ENCODE measurements at places on chromosomes 1 and 21.
A peak's percentile ranks its signal among the peaks of the same experiment; 100 is the strongest.

- no peak for DNase-seq
Observed at GRCh38 chr1:232372841-232373440, 257.0 kb downstream of the SIPA1L2 start.

DNA sequence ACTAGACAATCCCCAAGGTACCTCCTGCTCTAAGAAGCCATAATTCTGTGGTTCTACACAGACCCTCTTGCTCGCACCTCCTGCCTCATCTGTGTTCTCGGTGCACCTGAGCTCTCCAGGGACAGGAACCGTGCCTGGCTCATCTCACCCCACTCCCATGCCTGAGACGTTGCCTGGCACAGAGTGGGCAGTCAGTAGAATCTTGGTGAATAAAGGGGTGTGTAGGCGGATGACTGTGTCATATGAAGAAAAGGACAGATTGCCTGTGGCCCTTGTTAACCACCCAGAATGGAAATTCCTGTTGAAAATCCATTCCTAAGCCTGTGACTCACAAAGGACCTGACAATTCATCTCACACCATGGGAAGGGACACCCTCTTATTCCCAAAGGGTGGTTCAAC is 92.9 kb downstream of the KCNN3 start:
- no peak for DNase-seq

DNA sequence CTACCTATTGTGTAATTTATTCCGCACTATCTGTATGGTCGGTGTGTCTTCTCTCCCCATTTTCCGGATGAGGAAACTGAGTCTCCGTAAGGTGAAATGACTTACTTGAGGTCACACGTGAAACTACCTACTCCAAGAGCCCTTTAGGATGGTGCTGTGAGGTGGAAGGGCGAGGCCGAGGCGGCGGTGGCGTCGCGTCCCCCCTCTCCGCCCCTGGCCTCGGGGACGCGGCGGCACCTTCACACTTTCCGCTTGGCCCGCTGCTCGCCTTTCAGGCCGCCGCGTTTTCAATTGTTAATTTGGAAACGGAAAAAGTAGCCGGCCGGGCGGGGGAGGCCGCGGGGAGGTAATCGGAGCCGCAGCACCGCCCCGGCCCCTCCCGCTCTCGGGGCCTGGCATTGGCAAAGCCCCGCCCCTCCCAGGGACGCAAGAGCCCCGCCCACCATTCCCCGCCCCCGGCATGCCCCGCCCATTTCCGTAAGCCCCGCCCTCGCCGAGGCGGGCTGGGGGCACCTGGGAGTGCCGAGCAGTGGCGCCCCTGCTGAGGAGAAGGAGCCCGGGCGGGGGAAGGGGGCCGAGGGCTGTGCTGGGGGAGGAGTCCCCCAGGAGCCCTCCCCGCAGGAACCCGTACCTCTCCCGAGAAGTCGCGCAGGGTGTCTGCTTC is 18.6 kb downstream of the KCNQ4 start:
- peak; percentile 85 for DNase-seq

- no peak for DNase-seq
Observed at GRCh38 chr1:56639211-56639610, 5.9 kb upstream of the PRKAA2 start.

DNA sequence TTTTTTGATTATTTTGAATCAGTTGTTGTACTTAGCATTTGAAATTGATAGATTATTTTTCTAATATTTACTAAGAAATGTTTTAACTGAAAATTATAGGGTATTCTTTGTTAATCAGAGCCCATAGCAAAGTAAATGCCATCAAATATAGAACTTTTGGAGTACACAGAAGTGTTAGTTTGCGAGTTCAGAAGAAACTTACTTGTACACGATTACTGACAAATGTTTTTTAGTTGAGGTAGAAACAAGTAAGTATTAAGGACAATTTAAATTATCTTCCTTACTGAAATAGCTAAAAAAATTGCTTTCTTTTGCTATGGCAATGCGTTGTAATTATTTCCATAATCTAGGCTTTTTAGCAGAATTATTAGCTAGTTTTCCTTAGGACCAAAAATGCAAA is 692.2 kb downstream of the USP25 start:
- no peak for DNase-seq

DNA sequence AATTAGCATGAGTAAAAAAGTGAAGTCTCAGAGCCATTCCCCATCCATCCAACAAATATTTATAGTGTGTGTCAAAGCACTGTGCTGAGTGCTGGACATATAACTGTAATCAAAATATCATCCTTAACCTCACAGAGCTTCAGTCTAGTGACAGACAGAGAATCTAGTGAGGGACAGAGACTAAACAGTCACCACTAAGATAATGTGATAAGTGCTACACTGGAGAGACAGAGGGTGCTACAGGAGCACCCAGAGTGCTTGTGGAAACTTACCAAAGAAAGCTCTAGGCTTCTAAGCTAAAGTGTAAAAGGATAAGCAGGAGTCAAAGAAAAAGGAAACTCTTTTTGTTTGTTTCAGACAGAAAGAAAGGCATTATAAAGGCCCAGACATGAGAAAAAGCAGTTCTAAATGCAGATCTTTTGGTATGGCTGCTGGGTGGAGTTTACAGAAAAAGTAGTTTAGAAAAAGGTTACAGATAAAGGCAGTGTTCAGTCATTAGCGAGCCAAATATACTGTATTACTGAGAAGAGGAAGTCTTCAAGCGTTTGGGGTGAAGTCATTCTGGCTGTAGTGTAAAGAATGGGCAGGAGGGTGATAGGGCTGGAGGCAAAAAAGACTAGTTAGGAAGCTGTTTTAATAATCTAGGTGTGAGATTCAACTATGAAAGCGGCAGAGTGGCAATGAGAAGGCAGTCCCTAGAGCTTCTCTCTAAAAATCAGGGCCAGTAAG is 83.8 kb downstream of the SCMH1 start:
- DNase-seq = no peak

GRCh38 chr1:233509526-233509925 is 104.4 kb upstream of the KCNK1 start:
- DNase-seq = no peak

DNA sequence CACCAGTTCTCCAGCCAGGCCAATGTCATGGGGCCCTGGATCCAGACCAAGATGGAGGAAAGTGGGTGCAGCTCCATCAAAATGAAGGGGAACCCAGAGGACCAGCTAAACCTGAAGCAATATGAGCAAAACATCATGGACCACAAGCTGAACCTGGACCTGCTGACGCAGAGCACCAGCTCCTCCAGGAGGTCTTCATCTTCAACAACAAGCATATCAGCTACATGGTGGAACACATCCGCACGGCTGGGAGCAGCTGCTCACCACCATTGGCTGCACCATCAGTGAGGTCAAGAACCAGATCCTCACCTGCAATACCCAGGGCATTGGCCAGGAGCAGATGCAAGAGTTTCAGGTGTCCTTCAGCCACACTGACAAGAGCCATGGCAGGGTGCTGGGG is 13.7 kb upstream of the EPHA10 start:
- DNase-seq = no peak

DNA sequence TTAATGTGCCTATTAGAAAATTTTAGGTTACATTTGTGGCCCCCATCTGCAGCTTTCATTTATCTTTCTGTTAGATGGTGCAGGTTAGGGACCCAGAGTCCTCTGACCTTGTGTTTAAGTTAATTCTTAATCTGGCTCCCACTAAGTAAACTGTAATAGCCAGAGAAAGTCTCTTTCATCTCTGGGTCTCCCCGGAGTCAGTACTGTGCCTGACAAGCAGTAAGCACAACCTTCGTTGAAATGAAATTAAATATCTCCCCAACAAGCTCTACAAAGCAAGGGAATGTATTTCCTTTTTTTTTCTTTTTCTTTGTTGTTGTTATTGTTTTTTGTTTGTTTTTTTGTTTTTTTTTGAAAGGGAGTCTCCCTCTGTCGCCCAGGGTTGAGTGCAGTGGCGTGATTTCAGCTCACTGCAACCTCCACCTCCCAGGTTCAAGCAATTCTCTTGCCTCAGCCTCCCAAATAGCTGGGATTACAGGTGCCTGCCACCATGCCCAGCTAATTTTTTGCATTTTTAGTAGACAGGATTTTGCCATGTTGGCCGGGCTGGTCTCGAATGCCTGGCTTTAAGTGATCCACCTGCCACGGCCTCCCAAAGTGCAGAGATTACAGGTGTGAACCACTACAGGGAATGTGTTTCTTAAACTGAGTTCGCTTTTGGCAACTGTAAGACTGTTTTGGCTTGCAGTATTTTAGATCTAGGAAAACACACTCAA is 81.6 kb downstream of the HHIPL2 start:
- no peak for DNase-seq

- no peak for DNase-seq
Observed at GRCh38 chr1:24489674-24490073, 13.0 kb upstream of the RCAN3 start.

DNA sequence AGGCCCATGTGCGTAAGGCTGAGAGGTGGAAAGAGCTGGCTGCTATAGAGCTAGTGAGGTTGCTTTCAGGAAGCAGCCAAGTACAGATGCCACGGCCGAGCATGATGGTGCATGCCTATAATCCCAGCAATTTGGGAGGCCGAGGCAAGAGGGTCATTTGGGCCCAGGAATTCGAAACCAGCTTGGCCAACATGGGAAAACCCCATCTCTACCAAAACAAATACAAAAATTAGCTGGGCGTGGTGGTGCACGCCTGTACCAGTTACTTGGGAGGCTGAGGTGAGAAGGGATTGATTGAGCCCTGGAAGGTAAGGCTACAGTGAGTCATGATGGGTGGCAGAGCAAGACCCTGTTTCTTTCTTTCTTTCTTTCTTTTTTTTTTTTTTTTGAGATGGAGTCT is 2.7 kb downstream of the CCDC24 start:
- DNase-seq = no peak

DNA sequence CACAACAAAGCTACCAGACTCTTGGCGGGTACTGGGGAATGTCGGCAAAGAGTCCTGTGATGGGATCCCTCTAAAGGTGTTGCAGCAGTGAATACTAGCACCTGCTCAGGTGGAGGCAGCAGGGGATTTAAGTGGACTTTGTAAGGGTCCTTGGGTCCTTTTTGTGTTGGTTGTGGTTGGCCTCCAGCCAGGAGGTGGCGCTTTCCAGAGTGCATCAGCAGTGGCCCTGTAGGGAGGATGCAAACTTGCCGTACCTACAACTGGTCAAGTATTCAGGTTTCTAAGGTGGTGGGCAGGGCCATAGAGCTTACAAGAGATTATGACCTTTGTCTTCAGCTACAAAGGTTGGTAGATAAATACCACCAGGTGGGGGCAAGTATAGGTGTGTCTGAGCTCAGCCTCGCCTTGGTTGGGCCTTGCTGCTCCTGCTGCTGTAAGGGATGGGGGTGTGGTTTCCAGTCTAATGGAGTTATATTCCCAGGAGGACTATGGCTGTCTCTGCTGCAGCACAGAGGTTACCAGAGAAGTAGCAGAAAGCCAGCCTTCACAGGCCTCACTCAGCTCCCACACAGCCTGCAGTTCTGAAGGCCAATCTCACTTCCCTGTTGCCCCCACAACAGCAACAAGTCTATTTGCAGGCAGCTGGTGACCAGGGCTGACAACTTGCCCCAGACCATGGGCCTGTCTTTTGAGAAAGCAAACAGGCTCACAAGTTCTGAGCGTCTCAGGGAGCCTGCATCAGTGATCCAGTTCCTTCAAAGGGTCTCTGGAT is 7.3 kb downstream of the OR2M5 start:
- DNase-seq = no peak

- DNase-seq = no peak
Observed at GRCh38 chr1:156942176-156942575, 21.7 kb downstream of the LRRC71 start.

GRCh38 chr1:108610073-108610472 is 50.2 kb downstream of the EEIG2 start:
- DNase-seq = no peak

DNA sequence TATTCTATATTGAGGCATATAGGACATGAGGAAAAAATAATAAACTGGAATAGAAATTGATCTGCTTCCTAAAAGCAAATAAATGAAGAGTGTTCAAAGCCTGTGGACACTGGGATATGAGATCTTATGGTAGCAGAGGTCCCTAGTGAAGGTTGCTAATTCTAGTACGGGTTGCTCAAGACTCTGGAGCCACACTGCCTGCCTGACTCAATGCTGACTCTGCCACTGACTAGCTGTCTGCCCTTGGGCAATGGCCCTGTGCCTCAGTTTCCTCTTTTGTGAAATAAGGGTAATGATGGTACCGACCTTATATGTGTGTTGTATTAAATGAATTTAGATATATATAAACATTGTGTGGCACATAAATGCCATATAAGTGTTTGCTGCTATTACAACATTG is 59.0 kb upstream of the C1orf53 start:
- no peak for DNase-seq

DNA sequence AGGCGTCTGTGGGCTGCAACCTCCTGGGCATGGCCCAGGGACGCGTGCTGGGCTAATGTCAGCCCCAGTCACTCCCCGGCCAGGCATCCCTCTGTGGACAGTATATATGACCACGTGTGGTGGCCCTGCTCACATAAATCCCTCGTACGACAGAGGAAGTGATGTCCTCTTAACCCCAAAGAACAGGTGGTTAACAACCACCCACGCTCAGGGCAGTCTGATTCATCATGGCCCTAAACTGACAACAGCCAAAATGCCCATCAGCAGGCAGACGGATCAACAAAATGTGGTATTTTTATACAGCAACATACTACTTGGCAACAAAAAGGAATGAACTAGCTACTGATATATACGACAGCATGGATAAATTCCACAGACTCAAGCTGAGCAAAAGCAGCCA is 51.0 kb downstream of the ECE1 start:
- DNase-seq = no peak

DNA sequence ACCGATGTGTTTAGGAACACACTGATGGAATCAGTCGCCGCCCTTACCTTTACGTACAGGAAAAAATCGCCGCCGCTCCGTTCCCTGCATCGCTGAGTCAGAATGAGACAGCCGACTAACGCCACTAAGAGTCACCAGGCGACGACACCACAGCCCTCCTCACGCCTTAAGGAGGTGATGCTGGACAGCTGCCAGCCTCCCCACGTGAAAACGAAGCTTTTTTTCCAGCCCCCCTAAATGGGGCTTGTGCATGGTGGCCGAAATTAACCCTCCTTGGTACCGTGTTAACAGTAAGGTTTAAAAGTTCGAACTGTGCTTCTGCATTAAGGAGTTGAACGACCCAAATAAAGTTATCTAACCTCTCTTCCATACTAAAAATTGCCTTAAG is 511 bp downstream of the DNTTIP2 start:
- DNase-seq = peak; percentile 8

- DNase-seq = no peak
Observed at GRCh38 chr1:224541901-224542630, 74.1 kb upstream of the CNIH3 start.

All from endothelial cell (in vitro differentiated cells).